ENCODE measurements at places on chromosomes 1 and 21.

GRCh38 chr21:45076245-45076711 lies 1.9 kb downstream of the ADARB1 start:
- no peak for DNase-seq

GRCh38 chr1:109197158-109198042 lies 16.3 kb upstream of the SARS1 start:
- DNase-seq: peak; percentile 92

DNA sequence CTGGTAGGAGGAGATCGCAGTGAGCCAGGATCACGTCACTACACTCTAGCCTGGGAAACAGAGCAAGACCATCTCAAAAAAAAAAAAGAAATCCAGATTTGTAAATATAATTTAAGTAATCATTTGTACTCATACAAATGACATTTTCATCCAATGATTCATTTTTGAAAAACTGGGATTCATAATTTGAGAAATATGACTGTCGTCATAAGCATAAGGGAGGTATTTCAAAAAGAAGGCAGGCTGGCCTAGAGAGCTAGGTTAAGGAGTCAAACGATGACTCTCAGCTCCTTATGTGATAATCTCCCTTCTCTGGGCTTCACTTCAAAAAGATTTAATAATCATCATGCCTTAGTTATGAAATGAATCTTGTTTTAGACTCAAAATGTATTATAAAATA lies 2.3 kb downstream of the GART start:
- no peak for DNase-seq

- no peak for DNase-seq
Measured at GRCh38 chr1:8536515-8536914, 218.6 kb downstream of the SLC45A1 start.

GRCh38 chr21:35128536-35128935 lies 79.4 kb upstream of the RUNX1 start:
- DNase-seq: no peak

DNA sequence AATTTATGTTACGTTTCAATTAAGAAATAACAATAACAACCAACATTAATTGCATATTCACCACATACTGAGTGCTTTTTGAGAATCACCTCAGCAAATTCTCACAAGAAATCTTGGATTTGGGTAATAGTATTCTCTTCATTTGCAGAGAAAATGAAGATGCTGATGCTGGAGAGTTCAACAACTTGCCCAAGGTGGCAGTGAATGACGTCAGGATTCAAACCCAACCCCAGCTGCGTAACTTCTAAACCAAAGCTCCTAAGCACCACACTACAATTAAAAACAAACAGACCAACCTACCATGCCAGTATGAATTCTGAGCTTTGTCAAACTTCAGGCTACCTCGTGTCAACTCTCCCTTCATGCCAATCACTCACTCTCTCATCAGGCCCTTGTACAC lies 46.7 kb upstream of the GJB5 start:
- DNase-seq: no peak

DNA sequence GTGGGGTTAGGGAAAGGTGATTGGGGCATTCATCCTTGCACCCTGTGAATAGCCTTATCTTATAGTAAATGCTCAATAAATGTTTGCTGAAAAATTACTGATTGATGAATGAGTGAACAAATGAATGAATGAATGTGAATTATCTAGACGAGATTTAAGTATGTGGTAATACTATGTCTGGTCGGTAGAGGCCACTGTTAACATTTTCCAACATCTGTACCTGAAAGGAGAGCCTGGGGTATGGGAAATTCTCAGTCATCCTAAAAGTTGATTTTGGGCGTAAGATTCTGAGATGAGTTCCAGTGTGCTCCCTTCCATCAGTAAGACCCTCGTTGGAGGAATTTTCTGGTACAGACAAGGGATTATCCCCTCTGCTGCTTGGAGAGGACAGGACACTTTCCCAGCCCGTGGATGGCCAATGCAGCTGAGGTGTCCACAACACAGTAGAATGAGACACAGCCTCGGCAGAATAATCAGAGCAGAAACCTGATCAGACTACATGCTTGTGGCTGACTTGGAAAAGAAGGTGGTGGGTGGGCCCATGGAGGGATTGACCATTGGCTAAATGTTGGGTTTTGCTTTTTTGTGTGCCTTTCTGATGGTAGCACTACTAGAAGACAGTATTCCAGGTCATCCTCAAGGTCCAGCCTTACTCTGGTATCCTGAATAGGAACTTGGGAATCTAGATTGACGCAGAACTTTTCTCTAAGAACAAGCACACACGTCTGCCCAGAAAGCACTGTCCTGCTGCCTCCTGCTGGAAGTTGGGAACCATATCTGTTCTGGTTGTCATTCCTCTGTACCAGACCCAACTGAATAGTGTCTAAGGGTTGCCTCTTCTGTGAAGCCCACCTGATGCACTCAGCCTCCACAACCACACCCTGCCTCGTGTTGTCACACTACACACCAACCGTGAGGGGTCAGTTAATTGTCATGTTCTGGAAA lies 262.0 kb downstream of the TNR start:
- peak; percentile 54 for DNase-seq

GRCh38 chr1:178243119-178243518 lies 149.2 kb downstream of the RASAL2 start:
- DNase-seq: no peak

GRCh38 chr1:100628631-100629081 lies 90.7 kb downstream of the GPR88 start:
- DNase-seq: no peak

- no peak for DNase-seq
Measured at GRCh38 chr1:50491142-50491541, 67.9 kb upstream of the DMRTA2 start.

DNA sequence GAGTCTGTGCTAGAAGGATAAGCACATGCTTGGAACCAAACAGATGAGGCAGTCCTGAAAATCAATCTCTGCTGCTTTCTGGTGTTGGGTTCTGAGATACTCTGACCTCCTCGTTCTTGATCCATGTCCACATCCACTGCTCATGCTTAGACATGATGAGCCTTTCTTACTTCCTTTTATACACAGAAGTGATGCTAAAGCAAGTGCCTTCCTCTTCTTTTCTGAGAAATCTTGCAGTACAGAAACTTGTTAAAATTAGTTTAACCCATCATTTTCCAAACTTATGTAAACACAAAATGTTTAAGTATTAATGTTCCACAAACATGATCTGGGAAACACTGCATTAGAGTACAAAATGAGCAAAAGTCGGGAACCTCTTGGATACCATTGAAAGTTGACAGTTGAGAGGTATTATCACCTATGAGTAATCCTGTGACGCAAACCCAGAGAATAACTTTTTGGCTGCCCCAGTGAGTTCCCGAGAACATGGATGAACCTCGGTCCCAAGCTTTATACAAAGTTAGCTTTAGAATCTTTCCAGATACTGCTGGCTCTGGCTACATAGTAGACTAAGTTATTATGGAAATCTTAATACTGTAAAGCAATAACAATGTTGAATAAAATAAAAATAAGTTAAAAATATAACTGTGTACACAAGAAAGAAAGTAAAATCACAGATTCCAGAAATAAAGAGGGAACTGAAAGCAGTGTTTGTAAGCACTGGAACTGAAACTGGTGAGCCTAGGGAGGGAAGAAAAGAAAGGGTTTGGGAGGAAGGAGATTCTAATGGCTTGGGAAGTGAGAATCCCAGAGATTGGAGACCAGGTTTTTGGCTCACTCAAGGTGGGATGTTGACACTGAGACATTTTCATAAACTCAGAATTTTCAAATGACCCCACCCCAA lies 429.3 kb upstream of the RUNX1 start:
- DNase-seq: peak; percentile 68

- no peak for DNase-seq
Measured at GRCh38 chr1:113223546-113223945, 150.5 kb downstream of the LRIG2 start.

DNA sequence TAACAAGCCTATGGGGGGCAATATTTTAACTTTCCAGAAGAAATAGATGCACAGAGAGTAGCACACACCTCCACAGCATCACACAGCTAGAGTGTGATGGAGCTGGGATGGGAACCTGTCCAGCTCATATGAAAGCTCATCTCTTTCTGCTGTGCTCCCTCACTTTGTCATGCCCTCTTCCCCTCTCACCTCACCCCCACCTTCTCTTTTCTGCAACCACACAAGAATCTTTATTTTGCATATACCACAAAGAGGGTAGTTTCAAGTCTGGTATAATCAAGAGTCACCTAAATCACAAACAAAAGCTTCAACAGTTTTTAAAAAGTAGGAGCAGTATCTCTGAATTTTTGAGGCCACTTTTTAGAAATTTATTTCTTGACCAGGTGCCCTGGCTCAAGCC lies 22.6 kb downstream of the FOXD2 start:
- DNase-seq: no peak

DNA sequence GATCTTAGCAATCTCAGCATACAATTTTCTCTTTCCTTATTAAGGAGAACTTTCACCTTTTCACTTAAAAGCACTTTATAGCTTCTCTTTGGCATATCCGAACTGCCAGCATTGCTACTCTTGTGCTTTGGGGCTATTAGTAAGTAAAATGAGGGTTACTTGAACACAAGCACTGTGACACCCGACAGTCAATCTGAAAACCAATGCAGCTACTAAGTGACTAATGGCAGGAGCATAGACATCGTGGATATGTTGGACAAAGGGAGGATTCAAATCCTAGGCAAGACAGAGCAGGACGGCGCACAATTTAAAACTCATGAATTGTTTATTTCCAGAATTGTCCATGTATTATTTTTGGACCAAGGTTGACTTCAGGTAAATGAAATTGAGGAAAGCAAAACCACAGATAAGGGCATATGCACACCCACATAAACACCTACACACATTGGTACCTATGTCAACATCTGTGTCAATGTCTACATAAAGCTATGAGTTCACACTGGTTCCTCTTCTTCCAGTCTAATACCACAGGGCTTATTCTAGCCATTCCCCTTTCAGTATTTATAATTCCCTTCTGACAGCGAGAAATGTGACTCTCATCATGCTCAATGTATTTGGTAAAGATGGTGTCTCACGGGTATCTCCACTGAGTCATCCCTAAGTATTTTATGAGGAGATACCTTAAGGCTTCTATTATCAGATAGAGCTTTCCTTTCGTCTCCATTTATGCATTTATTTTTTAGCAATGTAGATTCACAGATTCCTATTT lies 75.3 kb upstream of the RALGPS2 start:
- DNase-seq: no peak

DNA sequence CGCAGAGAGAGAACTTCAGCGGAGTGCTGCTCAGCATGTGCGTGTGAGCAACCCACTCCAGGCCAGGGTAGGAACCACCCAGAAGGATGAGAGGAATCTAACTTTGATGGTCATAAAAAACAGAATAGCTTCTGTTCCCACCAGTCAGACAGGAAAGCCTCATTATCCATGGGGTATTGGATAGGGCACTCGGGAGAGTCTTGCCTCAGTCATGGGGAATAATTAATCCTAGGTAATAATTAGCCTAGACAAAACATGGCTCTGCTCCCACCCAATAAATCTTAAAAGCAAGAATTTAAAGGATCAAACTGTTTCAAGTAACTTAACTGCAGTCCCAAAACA lies 35.3 kb downstream of the LDLRAD1 start:
- DNase-seq: no peak

DNA sequence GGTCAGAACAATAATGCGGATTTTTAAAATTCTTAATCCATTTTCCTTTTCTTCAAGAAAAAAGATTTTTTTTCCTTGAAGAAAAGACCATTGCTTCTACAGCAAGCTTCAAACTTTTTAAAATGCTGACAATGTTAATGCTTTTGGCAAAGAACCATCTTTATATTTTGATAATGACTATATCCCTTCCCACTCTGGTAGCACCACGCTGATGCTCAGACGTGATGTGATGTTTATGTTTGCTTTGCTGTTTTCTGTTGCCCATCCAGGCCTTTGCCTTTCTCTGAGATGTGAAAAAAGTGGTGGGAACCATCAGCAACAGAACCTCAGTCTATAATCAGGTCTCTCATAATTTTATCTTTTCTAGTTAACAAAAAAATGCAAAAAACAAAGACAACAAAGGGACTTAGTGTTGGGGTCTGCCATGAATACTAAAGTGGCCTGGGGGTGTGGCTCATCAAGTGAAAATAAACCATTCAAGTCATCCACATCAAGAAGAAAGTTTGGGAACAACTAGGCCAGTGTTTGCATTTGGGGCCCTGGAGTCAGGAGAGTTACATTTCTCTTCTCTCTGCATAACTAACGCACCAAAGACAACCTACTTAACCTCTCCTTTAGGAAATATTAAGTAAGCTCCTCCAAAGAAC lies 244.6 kb upstream of the DMRTA2 start:
- DNase-seq: no peak

GRCh38 chr1:45395051-45395450 lies 54.8 kb upstream of the MUTYH start:
- DNase-seq: peak; percentile 58

- no peak for DNase-seq
Measured at GRCh38 chr21:34039678-34040382, 33.5 kb upstream of the MRPS6 start.

- DNase-seq: no peak
Measured at GRCh38 chr1:65105596-65105995, 42.4 kb upstream of the AK4 start.

DNA sequence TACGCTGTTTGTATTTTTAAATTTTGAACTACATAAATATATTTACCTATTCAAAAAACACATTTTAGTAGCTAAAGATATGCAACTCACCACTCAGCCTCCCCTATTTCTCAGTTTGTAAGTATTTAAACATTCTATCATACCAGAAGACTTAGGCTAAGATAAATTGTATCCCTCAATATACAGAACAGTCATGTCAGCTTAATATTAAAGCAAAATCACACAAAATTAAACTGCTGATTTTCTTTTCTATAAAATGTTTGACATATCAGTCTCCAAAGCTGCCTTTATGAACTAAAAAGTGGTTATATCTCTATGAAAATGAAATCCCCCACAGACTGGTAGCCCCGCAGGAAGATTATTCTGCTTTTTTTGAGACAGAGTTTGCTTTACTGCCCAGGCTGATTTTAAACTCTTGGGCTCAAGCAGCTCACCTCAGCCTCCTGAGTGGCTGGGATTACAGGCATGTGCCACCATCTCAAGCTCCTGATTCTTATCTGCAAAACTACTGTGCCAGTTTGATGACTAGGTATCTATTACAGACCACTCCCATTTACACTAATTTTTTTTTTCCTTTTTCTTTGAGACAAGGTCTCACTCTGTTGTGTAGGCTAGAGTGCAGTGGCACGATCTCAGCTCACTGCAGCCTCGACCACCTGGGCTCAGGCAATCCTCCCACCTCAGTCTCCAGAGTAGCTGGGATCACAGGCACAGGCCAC lies 37.6 kb downstream of the NRDC start:
- DNase-seq: no peak
